NCI-H1105 (cell line): ENCODE measurements at places on chromosomes 6 and 20.

- no peak for DNase-seq
Measured at GRCh38 chr6:149190224-149190831, 127.2 kb upstream of the TAB2 start.

- no peak for DNase-seq
Measured at GRCh38 chr6:20791074-20791473, 256.8 kb downstream of the CDKAL1 start.

DNA sequence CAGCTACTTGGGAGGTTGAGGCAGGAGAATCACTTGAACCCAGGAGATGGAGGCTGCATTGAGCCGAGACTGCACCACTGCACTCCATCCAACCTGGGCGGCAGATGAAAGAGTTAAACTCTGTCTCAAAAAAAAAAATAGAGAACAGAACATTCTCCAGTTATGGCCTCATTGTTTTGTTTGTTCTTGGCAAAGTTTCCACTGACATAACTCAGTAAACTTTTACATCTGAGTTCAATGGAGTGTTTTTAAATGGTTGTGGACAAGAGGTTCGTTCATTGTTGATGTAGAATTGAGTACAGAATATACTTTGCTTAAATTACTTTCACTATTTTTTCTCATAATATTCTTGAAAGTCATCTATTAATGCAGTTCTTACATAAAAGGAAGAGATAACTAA, 42.2 kb upstream of the IFNGR1 start:
- DNase-seq = no peak

DNA sequence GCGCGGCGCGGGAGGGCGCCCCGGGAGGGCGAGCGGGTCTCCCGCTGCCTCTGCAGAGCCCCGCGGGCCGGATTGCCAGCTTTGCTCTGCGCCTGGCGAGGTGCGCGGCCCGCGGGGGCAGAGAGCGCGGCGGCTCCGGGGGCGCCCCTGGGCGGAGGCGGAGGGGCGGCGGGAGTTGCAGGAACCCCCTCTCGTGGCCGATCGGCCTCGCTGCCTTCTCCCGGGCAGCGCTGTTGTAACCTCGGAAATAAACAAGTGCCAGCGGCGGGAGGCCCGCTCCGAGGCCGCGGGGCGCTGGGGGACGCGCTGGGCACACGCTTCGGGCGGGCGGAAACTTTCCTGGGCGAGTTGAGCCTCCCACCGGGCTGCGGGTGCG, 1.2 kb downstream of the CDH4 start:
- peak; percentile 37 for DNase-seq
